ENCODE measurements at places on chromosomes 2 and 18. TPM values are rescaled to one million over a fixed set of nuclear protein-coding genes. Genes with fewer than 3 reads are reported as not detected.

ST8SIA5 gene
- 6.9 TPM for polyA plus RNA-seq

EVA1A gene
- 6.5 TPM for polyA plus RNA-seq

OLA1 gene
- 222 TPM for polyA plus RNA-seq

SPAST gene
- 22.2 TPM for polyA plus RNA-seq

- DNase-seq, result no peak
Observed at GRCh38 chr2:78281164-78281563, 744.3 kb upstream of the REG3G start.

GRCh38 chr18:56009411-56009810 is 421.4 kb upstream of the TCF4 start:
- no peak for DNase-seq

GRCh38 chr18:49619801-49620200 is 57.9 kb downstream of the LIPG start:
- DNase-seq, result no peak

DNA sequence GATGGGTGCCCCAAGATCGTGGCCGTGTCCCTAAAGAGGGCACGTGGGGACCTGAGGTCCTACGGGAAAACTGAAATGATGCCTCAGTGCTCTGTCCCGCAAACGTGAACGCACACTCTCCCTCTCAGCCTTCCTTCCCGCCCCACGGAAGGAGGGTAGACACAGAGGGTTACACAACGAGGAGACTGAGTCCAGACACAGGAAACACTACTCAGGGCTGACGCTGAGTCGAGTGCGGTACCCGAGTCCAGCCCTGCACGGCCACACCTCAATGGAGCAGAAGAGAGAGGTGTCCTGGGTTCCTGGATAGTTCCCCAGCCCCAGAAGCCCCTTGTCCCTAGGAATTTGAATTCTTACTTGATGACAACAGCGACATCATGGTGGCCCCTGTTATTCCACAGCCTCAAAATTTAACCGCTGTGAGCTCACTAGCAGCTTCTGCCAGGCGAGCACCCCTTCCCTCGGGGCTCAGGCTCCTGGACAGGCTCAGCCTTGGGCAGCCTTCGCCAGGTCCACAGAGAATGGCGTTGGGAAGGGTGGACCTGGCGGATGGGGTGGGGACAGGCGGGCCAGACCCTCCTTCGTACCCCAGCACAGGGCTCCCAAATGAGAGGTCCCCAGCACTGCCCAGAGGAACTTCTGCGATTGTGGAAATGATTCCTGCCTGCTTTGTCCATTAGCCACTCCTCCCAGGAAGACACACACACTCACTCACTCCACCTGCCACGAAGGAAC is 980 bp upstream of the RNPEPL1 start:
- no peak for DNase-seq

- peak; percentile 15 for DNase-seq
Observed at GRCh38 chr18:35616664-35617423, 35.3 kb downstream of the GALNT1 start.

- DNase-seq, result peak; percentile 73
Observed at GRCh38 chr18:4264347-4264791, 190.7 kb downstream of the DLGAP1 start.

DNA sequence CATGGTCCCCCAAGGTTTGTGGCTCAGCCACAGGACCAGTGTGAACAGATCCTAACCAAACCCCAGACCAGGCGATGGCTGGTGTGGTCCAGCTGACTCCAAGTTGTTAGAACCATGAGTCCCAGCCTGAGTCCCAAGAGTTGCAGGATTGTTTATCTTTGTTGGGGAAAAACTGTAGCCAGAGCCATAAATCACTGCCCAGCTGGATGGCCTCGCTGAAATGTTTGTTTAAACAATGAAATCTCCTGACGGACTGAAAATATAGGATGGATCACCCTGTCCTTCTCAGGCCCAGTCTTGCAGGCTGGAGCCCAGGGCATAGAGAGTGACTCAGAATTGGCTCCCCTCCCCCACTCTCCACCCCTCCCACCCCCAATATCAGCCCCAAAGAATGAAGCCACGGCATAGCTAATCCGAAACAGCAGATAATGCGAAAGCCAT is 36.4 kb downstream of the PKDCC start:
- DNase-seq, result no peak

GRCh38 chr2:147137711-147138110 is 707.1 kb upstream of the ACVR2A start:
- no peak for DNase-seq

GRCh38 chr18:65769652-65770051 is 18.8 kb downstream of the CDH7 start:
- no peak for DNase-seq

DNA sequence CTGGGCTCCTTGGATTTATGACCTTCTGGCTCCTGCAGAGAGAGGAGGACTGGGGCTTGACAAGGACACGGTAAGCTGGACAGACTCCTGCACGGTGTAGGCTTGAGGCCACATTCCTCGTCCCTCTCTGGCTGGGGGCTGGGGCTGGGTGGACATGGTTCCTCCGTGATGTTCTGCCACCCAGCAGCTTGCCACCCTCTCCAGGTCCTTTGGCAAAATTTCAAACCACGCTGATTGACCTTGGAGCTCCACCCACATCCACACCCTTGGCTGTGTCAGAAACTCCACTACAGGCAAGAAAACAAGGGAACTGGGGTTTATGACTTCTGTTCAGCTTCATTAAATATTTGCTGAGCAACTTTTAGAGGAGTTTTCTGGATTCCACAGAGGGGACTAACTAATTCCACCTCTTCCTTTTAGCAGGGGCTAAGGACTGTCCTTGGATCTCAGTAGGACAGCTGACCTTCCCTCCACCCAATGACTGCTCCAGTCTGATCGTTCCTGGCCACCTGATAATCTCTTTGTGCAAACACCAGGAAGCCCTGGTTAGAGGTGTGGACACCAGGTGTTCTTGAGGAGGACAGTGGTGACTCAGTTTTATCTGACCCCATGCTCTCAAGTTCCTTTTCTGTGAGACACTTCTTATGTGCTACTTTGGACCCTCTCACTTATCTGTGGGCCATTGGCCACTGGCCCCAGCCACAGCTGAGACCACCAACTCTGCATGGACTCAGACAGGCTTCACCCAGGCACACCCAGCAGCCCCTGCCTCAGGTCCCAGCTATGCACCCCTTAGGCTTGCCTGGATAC is 29.3 kb downstream of the GPR55 start:
- DNase-seq, result no peak

- no peak for DNase-seq
Observed at GRCh38 chr2:96137321-96138178, 752 bp downstream of the ASTL start.

DNA sequence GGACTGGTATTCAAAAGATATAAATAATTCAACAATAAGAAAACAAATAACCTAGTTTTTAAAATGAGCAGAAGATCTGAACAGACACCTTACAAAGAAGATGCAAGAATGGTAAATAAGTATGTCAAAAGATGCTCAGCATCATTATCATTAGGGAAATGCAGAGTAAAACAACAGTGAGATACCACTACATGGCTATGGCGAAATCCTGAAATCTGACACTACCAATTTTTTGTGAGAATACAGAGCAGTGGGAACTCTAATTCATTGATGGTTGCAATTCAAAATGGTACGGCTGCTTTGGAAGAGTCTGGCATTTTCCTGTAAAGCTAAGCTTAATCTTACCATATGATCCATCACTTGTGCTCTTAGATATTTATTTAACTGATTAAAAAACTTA is 151.8 kb downstream of the UBR3 start:
- DNase-seq, result no peak

- no peak for DNase-seq
Observed at GRCh38 chr2:216090369-216090786, 8.7 kb downstream of the TMEM169 start.

GRCh38 chr18:11398625-11399024 is 210.8 kb upstream of the SLC35G4 start:
- no peak for DNase-seq

DNA sequence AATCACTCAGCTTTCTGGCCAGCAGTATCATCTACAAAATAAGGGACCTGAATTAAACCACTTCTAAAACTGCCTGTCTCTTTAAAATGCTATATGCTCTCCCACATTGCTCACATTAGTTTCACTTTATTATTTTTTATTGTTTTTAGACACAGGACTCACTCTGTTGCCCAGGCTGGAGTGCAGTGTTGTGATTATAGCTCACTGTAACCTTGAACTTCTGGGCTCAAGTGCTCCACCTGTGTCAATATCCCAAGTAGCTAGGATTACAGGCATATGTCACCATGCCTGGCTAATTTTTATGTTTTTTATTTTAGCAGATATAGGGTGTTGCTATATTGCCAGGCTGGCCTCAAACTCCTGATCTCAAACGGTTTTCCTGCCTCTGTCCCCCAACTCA is 591.3 kb upstream of the ZNF804A start:
- DNase-seq, result no peak

All from muscle of arm (tissue), 14 donors.